ENCODE measurements at places on chromosomes 4 and X.

- no peak for DNase-seq
Observed at GRCh38 chr4:138090150-138090917, 151.8 kb downstream of the SLC7A11 start.

GRCh38 chr4:70515367-70516250 is 2.8 kb upstream of the AMTN start:
- no peak for DNase-seq

GRCh38 chr4:82578935-82579334 is 17.1 kb upstream of the TMEM150C start:
- DNase-seq = no peak

DNA sequence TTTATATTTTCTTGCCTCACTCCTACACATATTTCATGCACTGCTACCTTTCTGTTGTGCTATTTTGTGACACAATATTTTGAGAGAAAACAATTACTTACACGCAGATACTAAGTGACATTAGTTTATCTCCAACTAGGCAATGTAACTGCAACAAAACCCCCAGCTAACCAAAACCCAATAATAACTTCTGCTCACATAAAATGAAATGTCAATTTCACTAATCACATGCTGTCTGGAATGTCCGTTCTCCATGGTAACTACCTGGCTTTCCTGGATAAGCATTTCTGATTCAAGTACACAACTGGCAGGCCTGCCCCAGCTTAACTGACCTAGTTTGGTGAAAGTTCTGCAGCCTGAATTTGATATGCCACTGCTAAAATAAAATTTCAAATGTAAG is 313.5 kb downstream of the TMA16 start:
- no peak for DNase-seq

- no peak for DNase-seq
Observed at GRCh38 chr4:165905405-165906027, 32.5 kb downstream of the TLL1 start.

DNA sequence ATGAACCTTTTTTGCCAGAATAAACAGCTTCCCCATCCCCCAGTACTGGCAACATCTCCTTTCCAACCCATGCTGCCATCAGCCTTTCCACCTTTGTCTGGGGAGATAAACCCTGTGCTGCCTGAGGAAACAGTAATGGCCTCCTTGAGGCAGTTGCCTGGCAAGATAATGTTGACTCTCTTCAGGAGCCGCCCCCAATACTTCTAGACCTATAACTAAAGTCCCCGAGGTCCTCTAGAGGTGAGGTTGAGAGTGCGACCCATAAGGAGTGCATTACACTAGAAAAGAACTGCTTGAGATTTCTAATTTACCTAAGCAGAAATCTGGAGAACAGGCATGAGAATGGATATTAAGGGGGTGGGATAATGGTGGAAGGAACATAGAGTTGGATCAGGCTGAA is 963.2 kb upstream of the PCDH7 start:
- DNase-seq = no peak

GRCh38 chr4:157994863-157995262 is 178.0 kb downstream of the GASK1B start:
- DNase-seq = no peak

- DNase-seq = no peak
Observed at GRCh38 chr4:129474698-129475097, 378.7 kb downstream of the C4orf33 start.

DNA sequence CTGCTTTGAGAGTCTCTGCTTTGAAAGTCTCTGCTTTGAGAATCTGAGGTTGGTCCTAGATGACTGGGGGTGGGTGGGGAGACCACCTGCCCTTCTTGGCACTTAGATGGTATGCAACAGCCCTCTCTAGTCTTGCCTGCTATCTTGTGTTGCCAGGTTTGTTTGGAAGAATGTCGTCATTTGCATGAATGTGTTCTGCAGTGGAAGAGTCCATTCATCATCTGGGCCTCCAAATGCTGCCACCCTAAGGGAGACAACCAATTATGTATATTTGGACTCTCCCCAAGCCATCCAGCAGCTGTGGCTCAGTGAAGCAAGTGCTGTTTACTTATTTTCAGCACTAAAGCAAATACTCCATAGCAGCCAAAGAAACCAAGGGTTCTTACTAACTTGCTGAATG is 44.6 kb upstream of the TRPC5OS start:
- no peak for DNase-seq

- DNase-seq = no peak
Observed at GRCh38 chr4:135256111-135256510, 1054.5 kb upstream of the PABPC4L start.

DNA sequence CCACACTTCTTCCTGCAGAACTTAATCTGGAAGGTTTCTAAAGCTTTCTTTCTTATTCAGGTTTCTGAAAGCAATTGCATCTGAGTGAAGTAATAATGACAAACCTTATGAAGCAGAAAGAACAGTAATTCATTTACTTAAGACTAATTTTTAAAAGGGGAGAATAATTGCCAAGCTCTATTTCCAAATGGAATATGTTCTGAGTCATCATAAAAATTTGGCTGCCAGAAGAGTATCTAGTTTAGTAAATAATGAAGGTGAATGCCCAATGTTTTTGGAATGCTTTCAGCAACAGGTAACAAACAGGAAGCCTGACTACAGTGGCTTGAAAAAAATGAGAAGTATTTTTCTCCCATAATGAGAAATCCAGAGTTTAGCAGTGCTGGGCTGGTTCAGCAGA is 227.3 kb upstream of the TET2 start:
- DNase-seq = no peak

DNA sequence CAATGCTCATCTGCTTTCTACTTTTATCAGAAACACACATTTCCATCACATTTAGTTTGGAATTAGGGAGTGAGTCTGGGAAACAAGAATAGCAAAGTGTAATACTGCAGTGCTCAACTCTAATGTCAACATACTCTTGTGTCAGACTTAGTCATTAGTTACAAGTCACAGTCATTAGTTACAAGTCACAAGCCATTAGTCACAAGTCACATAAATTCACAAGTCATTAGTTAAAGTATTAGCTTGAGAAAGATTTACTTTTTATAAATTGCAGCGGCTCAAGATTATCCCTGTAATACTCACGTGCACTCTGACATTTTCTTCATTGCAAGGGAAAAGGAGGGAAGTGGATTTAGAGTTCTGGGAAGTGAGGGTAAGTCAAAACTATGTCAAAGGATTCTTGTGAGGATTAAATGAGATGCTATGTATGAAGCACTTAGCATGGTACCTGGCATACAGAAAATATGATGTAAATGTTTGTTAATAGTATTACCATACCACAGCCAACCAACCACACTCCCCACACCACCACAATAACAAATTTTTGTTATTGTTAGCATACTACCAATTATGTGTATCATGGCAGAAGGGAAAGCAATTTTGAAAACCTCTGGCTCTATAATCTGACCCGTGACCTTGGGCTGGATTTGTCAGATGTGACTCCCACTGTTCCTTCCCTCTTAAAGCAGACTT is 116.6 kb downstream of the ARHGAP24 start:
- no peak for DNase-seq

DNA sequence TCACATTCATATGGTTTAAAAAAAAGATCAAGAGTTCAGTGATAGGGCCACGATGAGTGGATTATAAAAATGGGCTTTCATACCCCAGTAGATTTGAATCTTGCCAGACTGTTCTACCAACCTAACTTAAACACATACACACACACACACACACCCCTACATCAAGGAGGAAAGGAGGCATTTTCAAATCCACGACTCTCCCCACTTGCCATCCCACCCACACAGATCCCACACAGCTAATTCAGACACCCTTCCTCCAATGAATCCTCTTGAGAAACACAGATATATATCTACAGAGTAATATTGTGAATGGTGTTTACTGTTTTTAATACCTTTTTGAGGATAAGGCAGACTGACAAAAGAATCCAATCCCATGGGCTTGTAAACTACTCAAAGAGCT is 16.8 kb downstream of the SUPT20HL1 start:
- no peak for DNase-seq

- no peak for DNase-seq
Observed at GRCh38 chr4:30722092-30722358, 1.9 kb downstream of the PCDH7 start.

DNA sequence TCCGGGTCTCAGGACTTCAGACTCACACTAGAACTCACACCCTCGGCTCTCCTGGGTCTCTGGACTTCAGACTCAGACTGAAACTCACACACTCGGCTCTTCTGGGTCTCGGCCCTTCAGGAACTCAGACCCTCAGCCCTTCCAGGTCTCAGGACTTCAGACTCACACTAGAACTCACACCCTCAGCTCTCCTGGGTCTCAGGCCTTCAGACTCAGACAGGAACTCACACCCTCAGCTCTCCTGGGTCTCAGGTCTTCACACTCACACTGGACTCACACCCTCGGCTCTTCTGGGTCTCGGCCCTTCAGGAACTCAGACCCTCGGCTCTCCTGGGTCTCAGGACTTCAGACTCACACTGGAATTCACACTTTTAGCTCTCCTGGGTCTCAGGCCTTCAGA is 137.3 kb downstream of the CRLF2 start:
- no peak for DNase-seq

DNA sequence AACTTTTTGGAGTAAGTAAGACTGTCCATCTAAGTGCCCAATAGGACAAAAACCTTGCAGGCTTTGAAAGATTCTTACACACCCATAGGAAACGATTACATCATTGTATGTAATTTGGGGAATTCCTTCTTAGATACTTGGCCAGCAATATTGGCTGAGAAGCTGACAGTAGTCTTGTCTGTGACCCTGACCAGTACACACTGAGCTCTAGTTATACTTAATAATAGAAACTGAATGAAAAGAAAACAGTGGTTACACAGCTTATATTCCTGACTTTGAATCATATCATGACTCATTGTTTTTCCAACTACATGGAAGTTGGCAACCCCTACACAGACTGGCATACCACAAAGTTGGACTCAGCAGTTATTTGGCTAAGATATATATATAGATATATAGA is 7.1 kb upstream of the TLR2 start:
- DNase-seq = no peak

DNA sequence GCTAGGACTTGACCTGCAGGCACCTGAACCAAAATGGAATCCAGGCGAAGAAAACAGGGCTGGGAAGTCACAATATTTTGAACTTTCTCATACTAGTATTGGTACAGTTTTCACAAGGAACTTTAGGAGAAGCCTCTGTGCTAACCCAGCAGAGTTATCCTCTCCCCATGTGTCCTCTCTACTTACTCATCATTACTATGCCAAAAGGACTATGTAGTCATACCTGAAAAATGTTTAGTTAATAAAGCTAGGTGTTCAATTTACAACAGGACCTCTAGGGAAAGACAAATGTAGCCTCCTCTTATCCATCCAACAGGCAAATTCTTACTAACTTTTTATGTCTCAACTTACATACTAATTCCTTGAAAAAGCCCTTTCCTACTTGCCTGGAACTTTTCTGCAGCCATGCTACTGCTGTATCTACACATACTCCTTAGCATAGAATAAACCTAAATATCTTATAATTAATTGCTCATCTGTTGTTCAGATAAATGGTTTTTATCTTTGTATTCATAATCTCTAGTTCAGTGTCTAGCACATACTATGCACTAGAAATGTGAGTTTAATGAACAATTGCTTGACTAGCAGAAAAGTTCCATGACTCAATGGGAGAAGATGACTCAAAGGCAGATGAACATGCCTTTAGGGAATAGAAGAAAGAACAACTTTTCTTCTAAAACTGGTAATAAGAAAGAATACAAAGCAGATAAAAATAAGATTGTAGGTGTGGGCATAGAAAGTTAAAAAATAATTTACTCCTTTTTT is 215.5 kb upstream of the VEGFC start:
- DNase-seq = no peak

DNA sequence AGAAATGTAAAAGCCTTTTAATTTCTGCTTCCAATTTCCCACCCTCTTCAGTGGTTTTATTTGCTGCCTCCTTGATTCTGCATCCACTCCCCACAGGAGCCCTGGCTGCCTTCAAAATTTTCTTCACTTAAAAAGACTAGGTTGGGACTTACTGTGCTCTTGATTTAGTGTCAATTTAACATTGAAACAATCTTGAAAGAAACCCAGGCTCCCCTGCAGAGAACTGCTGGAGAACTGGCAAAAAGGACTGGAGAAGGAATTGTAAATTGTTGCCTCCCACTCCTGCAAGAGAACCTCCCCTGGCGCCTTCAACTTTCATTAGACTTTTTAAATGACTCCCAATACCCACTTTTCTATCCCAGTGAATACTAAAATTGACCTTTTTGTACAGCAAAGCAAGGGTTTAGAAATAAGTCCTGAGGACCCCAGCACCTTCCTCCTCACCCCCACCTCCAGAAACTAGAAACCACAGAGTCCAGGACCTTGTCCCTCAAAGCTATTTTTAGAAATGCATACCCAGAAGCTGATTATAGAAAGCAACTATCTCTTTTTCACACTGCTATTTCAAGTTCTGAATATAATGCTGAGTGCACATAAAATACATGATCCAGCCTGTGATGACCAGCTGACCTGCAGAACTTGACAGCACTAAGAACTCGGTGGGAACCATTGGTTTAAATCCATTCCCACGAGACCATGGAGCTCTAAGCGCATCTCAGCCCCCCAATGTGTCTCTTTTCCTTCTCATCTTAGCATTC is 155.5 kb downstream of the INPP4B start:
- DNase-seq = no peak

DNA sequence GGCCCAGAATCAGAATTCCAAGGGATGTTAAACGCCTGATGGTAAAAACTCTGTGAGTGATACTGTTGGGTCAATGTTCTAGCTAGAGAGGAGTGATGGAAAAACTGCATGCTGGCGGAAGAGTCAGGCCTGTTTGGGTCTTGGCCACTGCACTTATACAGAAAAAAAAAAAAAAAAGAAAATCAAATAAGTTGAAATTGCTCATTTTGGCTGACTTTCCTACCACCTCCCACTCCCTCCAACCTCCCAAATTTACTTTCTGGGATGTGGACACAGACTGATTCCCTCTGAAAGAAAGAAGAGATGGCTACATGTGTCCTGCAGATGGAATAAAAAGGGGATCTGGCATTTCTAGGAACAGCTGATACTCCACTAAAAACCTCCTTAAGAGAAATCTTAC is 234.1 kb upstream of the GIMD1 start:
- no peak for DNase-seq

GRCh38 chr4:149057594-149057993 is 615.4 kb upstream of the NR3C2 start:
- DNase-seq = no peak

- no peak for DNase-seq
Observed at GRCh38 chrX:35040871-35041270, 98.3 kb downstream of the FAM47B start.

- no peak for DNase-seq
Observed at GRCh38 chrX:261919-262352, 19.2 kb upstream of the PLCXD1 start.

DNA sequence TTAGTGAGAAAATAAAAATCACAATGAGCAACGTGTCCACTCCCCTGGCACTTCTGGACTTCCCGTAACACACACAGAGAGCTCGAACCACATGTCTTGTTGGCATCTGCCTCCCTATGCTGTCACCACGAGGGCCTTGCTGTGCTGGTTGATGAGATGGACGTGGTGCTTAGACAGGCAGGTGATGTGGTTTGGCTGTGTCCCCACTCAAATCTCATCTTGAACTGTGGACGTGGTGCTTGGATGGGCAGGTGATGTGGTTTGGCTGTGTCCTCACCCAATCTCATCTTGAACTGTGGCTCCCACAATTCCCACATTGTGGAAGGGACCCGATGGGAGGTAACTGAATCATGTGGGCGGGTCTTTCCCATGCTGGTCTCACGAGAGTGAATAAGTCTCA is 40.0 kb downstream of the FGFRL1 start:
- DNase-seq = no peak
